ENCODE measurements at places on chromosomes 7 and 10. TPM values are rescaled to one million over a fixed set of nuclear protein-coding genes. Genes with fewer than 3 reads are reported as not detected.

GDI2 gene
- 130 TPM for total RNA-seq

DNA sequence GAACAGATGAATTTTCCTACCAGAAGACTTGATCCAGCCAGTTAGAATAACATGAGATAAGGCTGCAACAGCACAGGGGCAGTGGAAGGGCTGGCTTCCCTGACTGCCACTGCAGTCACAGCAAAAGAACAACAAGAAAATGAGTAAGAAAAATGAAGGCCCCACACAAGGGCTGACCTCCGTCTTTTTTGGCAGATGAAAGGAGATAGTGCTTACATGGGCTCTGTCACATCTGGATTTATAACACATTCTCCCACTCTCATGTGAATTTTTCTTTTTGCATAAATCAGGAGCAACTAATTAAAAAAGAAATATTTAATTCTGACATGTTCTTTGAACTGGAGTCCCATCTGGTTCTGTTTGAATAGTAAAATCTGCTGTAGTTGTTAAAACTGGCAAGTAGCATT lies 99.6 kb downstream of the NRP1 start:
- no peak for DNase-seq

GRCh38 chr10:132069849-132070182 lies 4.1 kb downstream of the JAKMIP3 start:
- DNase-seq: no peak

NPC1L1 gene
- total RNA-seq: not detected

DNA sequence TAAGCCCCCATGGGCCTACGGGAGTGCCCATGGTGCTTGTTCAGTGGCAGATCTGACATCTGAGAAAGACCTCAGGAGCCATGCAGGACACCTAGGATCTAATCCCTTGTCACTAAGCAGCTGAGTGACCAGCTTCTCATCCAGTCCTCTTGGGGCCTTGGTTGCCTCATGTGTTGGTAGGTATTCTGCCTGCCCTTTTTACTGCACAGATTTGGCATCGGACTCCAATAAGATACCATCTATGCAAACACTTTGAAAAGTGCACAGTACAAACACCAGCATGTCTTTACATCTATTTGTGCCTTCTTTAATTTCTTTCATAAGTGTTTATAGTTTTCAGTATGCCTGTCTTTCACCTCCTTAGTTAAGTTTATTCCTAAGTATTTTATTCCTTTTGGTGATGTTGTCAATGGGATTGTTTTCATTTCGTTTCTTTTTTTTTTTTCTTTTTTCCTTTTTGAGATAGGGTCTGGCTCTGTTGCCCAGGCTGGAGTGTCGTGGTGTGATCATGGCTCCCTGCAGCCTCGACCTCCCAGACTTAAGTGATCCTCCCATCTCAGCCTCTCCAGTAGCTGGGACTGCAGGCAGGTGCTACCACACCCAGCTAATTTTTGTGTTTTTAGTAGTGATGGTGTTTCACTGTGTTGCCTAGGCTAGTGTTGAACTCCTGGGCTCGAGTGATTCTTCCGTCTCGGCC lies 10.4 kb downstream of the STOX1 start:
- DNase-seq: no peak

NXPH1 gene
- total RNA-seq: not detected

GRCh38 chr7:110119883-110120581 lies 970.9 kb upstream of the LRRN3 start:
- no peak for DNase-seq

DNA sequence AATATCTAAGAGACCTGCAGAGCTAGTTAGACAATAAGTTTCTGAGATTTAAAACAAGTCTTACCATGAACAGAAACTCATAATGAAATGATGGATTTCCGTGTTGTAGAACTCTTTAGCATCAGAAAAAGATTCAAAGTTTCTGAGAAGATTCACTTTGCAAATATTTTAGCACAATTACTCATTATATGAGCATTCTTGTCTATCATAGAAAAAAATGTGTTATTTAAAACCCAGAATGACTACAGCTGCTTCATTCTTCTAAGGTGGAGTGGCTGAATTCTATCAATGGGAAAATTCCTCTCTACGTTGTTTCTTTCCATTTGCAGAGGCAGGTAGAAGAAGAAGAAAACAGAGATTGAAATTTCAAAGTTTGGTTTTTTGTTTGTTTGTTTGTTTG lies 21.0 kb upstream of the RALA start:
- no peak for DNase-seq

DNA sequence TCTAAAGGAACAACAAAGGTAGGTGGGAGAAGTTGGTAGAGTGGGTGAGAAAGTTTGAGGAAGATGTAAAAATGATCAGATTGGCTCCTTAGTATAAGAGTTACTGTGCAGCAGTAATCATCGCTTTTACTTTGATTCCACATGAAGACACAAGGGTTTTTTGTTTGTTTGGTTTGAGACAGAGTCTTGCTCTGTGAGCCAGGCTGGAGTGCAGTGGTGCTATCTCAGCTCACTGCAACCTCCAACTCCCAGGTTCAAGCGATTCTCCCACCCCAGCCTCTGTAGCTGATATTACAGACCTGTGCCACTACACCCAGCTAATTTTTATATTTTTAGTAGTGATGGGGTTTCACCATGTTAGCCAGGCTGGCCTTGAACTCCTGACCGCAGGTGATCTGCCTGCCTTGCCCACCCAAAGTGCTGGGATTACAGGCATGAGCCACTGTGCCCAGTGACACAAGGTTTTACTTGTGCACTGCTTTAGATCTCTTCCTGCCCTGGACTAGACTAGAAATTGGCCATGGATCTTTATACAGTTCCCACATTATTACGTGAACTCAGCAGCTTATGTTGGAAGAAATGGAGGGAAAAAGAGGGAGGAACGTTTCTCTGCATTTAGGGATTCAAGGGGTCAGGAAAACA lies 10.7 kb downstream of the LUC7L2 start:
- no peak for DNase-seq

MNX1 gene
- 3.6 TPM for total RNA-seq

CAMK2B gene
- total RNA-seq: 0.26 TPM

DNA sequence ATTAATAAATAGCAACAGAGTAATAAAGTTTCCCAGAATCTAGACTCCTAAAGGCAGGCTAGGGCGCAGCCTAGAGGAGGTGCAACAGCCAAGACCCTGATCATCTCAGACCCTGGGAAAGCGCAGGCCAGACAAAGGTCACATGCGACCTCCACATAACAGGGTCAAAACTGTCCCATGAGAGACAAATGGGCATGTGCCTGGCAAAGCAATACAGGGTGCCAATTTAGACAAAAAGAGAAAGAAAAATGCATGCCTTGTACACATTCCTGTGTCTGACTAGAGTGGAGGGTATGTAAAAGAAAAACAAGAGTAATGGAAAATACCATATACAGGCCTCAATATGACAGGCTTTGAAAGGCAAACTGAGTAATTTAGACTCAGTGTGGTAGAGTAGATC lies 22.2 kb downstream of the MPP7 start:
- DNase-seq: no peak

UCMA gene
- total RNA-seq: not detected

DNA sequence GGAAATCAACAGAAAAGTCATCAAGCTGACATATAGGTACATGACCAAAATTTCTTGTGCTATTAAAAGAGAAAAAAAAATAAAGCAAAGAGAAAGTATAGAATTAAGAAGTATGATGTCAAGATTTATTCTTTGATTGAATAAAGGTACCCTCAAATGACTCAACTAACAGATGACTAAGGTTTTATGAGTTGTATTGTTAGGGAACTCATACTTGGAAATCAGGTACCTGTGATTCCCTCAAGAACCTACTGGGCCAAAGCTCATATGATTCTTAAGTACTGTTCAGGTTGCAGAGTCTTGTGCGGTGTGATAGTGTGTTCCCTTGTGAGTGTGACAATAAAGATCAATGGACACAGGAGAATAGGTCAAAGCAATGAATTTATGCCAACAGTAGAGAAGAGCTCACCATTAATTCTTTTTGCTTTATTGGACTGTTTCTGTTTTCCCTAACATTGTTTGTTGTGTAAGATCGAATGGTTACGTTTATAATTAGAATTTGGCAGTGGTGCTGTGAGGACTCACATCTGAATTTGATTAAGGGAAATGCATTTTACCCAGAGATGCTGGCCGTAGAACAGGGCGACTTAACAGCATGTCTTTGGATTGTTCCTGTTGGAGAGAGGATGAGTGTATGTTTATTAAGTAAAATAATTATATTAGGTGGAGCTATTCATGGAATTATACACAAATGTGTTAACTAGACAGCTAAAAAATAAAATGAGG lies 293.2 kb upstream of the SEMA3D start:
- no peak for DNase-seq

DNA sequence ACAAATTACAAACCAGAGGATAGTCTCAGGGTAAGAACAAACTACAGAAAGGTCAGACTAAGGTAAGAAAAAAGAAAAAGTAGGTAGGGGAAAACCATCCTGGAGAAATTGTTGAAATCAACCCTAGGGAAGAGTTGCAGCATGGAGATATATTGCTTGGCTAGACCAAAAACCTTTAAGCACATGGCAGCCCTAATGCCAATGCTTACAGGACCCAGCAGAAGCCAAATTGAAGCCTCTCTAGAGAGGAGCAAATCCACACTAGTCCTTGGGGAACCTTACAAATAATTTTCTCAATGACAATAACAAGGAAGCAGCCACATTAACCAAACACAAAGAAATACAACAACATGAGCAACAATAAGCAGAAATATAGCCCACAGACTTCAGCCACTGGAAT lies 81.9 kb downstream of the CNOT4 start:
- DNase-seq: no peak

- no peak for DNase-seq
These were observed 3.0 kb upstream of the ASB15 start for GRCh38 chr7:123598657-123599056.

CPA1 gene
- 7.6 TPM for total RNA-seq

JCAD gene
- total RNA-seq: 40.7 TPM

GRCh38 chr7:15368653-15369052 lies 193.2 kb downstream of the AGMO start:
- DNase-seq: no peak

- DNase-seq: no peak
These were observed 75.8 kb downstream of the AGMO start for GRCh38 chr7:15485998-15486397.

DNA sequence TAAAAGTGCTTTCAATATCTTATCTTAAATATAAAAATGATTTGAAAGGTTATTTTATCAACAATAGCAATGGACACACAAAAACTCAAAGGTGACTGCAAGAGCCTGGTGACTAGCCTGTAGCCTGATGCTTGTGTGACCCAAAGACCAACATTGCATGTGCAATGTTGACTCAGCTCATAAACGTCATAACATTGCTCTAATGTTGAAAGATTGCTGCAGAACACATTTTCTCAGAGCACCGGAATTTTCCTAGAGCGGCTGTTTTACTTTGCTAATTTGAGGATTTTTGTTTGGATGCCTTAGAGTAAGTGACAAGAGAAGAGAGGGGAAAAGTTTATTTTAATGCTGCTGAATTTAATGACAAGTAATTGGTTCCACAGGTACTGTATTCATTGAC lies 107.1 kb downstream of the RAB18 start:
- no peak for DNase-seq

TMEM130 gene
- total RNA-seq: 0.41 TPM

NEUROG3 gene
- total RNA-seq: not detected

DNA sequence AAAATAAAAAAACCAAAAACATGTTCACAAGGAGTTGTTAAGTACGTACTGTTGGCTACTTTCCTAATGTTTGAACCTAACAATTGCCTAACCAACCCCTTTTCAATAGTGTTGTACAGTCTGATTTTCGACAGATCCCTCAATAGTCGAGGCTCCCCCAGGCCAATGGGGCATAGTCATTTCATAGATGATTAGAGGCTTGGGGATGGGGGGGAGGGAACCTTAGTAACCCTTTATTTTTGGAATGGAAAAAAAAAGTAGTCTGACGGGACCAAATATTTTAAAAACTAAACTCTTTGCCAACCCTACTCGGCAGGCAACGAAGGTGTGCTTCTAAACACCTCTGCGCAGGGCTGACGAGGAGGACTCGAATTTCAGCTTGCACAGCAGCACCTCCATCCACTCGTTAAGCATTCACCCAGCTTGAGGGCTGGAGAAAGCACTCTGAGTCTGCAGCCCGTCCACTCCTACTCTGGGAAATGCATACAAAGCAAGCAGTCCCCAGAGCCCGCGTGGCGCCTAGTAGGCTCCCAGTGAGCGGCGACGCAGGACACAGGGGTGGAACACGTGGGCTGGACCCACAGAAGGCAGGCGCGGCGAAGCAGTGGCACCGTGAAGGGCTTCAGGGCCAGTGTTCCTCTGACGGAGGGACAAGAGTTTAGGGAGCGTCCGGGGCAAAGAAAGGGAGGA lies 899 bp downstream of the PUS7 start:
- DNase-seq: no peak

OR2A5 gene
- total RNA-seq: not detected

GRCh38 chr10:89296220-89296648 lies 5.6 kb upstream of the IFIT2 start:
- DNase-seq: no peak

SPDYE6 gene
- total RNA-seq: not detected

FZD1 gene
- total RNA-seq: 1.8 TPM

TUBB8 gene
- 0.08 TPM for total RNA-seq

PTF1A gene
- not detected for total RNA-seq

- DNase-seq: peak; percentile 90
These were observed 21.0 kb downstream of the UPP1 start for GRCh38 chr7:48109848-48110663.

DNA sequence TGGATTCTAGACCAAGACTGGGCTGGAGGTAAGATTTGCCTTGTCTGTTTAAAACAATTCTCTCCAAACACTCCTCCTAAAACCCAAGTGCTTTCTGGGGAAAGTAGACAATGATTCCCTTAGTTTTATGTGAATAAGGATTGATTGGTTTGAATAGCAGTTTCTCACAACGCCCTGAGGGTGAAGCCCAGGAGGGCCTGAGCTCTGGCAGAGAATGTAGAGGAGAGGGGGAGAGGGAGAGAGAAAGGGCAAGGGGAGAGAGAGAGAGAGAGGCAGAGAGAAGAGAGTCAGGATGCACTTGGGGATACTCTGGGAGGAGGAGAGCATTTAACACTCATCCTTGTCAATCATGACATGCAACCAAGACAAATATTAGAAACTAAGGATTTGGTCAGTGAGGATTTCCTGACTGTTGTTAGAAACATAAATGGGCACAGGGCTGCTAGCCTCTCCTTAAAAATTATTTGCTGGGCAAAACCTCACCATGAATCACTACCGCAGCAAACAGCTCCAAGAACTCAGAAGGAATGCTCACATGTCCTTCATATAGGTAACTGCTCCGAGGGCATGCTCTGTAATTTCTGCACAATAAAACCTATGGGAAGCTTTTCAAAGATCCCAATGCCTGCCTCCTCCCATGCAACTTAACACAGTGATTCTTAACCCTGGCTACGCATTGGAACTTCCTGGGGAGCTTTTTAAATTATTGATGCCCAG lies 55.2 kb upstream of the RAPGEF5 start:
- DNase-seq: no peak

GPR85 gene
- not detected for total RNA-seq

DNA sequence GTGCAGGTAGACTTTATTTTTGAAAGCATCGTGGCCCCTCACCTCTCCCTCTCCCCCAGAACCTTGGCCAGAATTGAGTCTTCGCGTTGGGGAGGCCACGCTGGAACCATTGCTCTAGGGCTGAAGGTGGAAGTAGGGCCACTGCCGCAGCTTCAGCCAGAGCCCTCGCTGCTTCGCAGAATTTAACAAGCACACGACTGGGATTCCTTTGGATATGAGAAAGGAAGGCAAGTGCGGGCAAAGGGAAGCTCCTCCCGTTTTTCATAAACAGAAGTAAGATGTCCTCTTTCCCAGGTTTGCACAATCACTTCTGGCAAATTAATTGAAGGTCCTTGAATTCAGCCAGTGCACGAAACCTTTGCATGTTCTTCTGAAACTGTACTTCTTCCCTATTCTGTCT lies 168.1 kb downstream of the CCDC3 start:
- no peak for DNase-seq

Data from Panc1 (cell line).